ENCODE measurements at places on chromosomes 7 and 10. TPM values are rescaled to one million over a fixed set of nuclear protein-coding genes. Genes with fewer than 3 reads are reported as not detected.

The ELOVL3 gene
- total RNA-seq = 0.27 TPM

The CLCN1 gene
- 0.11 TPM for total RNA-seq

The ASB10 gene
- total RNA-seq = not detected

The ZNF425 gene
- 7.3 TPM for total RNA-seq

The MYO3A gene
- total RNA-seq = 4.7 TPM

The AIMP2 gene
- 24.6 TPM for total RNA-seq

The MLLT10 gene
- 56.1 TPM for total RNA-seq

The TRRAP gene
- 71.0 TPM for total RNA-seq

The ADAM22 gene
- total RNA-seq = 6.3 TPM

The PRKAR2B gene
- 7.8 TPM for total RNA-seq

The WNT16 gene
- total RNA-seq = 0.49 TPM

The PPP3CB gene
- 49.9 TPM for total RNA-seq

The OPN4 gene
- not detected for total RNA-seq

The CFAP58 gene
- total RNA-seq = 1.1 TPM

The SPDYE9 gene
- total RNA-seq = 0.18 TPM

The C10orf62 gene
- not detected for total RNA-seq

The TAS2R4 gene
- 3.5 TPM for total RNA-seq

The ACHE gene
- total RNA-seq = 9.2 TPM

The PPA1 gene
- 75.7 TPM for total RNA-seq

The ZP3 gene
- total RNA-seq = not detected

The CDK14 gene
- total RNA-seq = 68.5 TPM

The FAM237B gene
- not detected for total RNA-seq

The MCM10 gene
- total RNA-seq = 12.5 TPM

The GPR26 gene
- not detected for total RNA-seq

The STEAP4 gene
- 0.16 TPM for total RNA-seq

The CHRM2 gene
- 40.9 TPM for total RNA-seq
